H9 (cell line): ENCODE measurements at places on chromosomes 7 and 10.

DNA sequence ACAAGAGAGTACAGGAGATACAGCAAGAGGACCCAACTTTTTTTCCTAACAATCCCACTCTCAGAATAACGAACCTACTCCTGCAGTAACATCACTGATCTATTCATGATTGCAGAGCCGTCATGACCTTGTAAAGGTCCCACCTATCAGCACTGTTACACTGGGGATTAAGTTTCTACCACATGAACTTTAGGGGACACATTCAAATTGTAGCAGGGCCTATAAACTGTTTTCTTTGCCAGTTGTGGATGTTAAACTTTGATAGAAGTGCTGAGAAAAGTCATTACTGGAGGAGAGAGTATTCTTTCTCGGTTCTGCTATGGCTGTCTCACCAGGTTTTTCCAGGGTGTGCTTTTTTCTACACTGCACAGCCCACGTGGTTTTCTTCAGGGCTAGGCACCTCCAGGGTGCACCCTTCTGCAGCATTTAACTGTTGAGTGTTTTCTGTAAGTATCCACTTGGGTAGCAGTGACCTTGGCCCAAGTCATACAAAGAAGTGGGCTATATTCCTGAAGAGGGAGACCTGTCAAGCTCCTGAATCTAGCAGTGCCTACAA is 131.6 kb upstream of the AHR start:
- H3K4me1 ChIP-seq: no peaks in the 10 kb centered on the region
- no peaks in the 10 kb centered on the region for H3K27me3 ChIP-seq
- no peak overlapping the region for H3K4me3 ChIP-seq
- H3K36me3 ChIP-seq: no peaks in the 10 kb centered on the region

- no peak overlapping the region for H3K27ac ChIP-seq
- DNase-seq: no peak
- no peaks in the 10 kb centered on the region for H3K4me1 ChIP-seq
- H3K27me3 ChIP-seq: no peaks in the 10 kb centered on the region; the same call in 1 of the 2 replicates
Observed at GRCh38 chr7:112503361-112503972, 22.7 kb downstream of the LSMEM1 start.

DNA sequence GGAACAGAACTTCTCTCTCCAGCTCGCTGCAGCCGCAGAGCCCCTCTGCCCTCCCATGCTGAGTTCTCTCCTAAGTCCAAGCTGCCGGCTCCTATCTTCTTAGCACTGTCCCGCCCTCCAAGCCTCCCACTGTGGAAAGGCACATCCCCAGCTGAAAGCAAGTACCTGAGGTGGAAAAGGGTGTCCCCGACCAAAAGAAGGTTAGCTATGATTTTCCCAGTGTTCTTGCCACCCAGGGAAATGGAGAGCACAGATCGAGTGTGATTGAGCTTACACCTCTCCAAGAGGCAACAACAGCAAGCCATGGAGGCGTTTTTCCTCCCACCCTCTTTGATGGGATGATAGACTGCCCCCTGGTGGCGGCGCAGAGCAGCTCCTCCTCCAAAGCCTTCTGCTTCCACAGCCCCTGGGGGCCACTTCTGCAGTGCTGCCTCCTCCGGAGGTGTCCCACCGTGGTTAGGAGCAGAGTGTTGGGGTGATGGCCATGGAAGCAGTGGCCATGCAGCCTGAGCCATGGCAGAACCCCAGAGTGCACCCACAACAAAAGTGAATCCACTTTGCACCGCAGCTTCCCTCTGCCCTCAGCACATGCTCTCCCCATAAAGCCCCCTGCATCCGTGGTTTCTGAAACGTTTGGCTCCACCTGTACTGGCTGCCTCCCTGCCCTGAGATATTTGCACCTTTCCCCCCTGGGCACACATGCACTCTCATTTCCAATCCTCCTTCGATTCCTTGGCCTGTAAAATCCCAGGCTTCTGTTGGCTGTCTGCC is 143.1 kb upstream of the STK17A start:
- peak; percentile 84 for DNase-seq
- H3K4me3 ChIP-seq: no peak overlapping the region
- peaks cover 7% of the 10 kb centered on the region; the same call in 1 of the 2 replicates for H3K36me3 ChIP-seq
- no peaks in the 10 kb centered on the region for H3K4me1 ChIP-seq
- no peak overlapping the region for H3K27ac ChIP-seq

DNA sequence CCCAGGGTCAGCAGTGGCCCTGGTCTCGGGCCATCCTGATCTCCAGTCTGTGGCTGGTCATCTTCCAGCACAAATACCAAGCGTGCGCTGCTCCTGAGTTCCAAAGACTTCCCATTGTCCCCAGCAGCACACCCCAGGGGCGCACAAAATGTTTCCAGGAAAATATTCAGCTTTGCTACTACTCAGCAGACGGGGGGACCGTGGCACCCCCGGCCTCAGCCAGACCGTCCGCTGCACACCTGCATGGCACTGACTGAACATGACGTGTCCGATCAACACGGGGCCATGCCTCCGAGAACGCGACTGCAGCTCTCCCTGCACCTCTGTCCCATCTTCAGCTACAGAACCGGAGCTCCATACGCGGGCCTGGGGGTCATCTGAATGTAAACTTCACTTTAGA is 9.6 kb upstream of the INSIG1 start:
- H3K4me3 ChIP-seq: no peak overlapping the region
- no peak for DNase-seq
- H3K27ac ChIP-seq: no peak overlapping the region
- no peaks in the 10 kb centered on the region for H3K27me3 ChIP-seq
- no peaks in the 10 kb centered on the region for H3K4me1 ChIP-seq
- H3K36me3 ChIP-seq: no peaks in the 10 kb centered on the region; the same call in 2 of the 3 replicates

DNA sequence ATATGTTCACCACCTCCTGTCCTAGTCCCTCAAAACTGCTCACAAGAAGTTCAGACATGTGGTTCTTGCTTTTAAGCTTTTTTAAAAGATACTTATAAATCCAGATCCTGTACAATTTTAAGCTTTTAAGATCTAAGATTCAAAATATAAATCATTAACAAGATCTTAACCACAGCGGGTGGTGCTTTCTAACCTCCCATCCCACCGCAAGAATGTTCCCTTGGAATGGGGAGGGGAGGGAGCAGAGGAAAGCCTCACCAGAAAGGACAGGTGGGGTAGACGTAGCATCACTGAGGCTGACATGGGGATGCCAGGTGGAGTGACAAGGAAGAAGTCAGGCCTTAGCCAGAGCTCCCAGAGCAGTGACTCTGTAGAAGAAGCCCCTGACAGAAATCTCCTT is 133.5 kb downstream of the C1GALT1 start:
- no peaks in the 10 kb centered on the region for H3K4me1 ChIP-seq
- H3K36me3 ChIP-seq: no peaks in the 10 kb centered on the region
- no peak overlapping the region for H3K27ac ChIP-seq
- DNase-seq: no peak
- no peak overlapping the region for H3K4me3 ChIP-seq

DNA sequence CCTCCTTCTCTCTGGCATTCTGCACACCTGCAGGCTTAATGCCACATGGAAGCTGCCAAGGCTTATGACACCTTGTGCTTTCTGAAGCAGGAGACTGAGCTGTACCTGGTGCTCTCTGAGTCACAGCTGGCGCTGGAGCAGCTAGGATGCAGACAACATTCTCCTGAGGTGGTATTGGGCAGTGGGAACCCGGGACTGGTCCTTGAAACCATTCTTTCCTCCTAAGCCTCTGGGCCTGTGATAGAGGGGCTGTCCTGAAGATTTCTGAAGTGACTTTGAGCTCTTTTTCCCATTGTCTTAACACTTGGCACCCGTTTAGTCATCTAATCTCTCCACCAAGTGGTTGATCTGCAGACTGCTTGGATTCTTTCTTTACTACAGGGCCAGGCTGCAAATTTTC is 508.4 kb downstream of the TFEC start:
- peaks cover 40% of the 10 kb centered on the region for H3K36me3 ChIP-seq
- H3K27me3 ChIP-seq: peaks cover 3% of the 10 kb centered on the region
- H3K27ac ChIP-seq: no peak overlapping the region
- H3K4me3 ChIP-seq: no peak overlapping the region
- no peaks in the 10 kb centered on the region for H3K4me1 ChIP-seq

GRCh38 chr7:67438198-67438882 is 441.7 kb downstream of the TYW1 start:
- H3K27me3 ChIP-seq: no peaks in the 10 kb centered on the region
- H3K4me1 ChIP-seq: peaks cover 4% of the 10 kb centered on the region
- peaks cover 5% of the 10 kb centered on the region for H3K36me3 ChIP-seq
- DNase-seq: no peak

- H3K4me3 ChIP-seq: no peak overlapping the region
- no peaks in the 10 kb centered on the region for H3K36me3 ChIP-seq
- H3K27me3 ChIP-seq: no peaks in the 10 kb centered on the region
- H3K27ac ChIP-seq: no peak overlapping the region
- DNase-seq: no peak
Observed at GRCh38 chr10:17092986-17093803, 36.4 kb downstream of the CUBN start.

GRCh38 chr7:91064938-91065337 is 199.3 kb upstream of the FZD1 start:
- H3K36me3 ChIP-seq: peaks cover 24% of the 10 kb centered on the region
- H3K27ac ChIP-seq: no peak overlapping the region
- no peak for DNase-seq
- no peak overlapping the region for H3K4me3 ChIP-seq
- 0 out of 2 replicates have a peak, but pooled peaks cover 4% of the 10 kb centered on the region for H3K4me1 ChIP-seq

DNA sequence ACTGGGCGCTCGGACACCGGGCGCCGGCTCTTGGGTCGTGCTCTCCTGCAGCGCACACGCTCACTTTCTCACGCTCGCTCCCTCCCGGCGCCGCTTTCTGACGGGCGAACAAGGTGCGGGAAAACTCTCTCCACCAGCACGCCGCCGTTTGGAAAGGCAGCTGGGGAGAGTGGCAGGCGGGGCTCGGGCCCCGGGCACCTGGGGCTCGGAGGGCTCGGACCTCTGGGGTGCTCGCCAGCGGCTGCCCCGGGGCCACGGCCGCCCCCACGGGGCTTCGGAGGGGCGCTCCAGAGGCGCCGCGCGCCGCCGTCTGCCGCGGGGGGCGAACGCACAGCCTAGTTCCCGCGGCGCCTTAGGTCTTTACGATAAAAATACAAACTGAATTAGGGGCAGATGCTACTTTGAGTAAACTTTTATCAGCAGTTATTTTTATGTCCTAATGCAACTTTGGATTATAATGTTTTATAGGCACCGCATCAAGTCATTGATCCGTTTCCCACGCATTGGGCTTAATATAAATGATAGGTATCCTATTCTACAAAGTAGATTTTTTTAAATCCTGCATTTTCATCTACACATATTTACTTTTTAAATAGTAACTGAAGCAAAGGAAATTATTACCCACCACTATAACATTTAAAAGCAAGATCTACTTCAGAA is 535 bp upstream of the EPC1 start:
- H3K27ac ChIP-seq: no peak overlapping the region
- H3K4me3 ChIP-seq: peak overlapping the region; percentile 86
- H3K27me3 ChIP-seq: no peaks in the 10 kb centered on the region

DNA sequence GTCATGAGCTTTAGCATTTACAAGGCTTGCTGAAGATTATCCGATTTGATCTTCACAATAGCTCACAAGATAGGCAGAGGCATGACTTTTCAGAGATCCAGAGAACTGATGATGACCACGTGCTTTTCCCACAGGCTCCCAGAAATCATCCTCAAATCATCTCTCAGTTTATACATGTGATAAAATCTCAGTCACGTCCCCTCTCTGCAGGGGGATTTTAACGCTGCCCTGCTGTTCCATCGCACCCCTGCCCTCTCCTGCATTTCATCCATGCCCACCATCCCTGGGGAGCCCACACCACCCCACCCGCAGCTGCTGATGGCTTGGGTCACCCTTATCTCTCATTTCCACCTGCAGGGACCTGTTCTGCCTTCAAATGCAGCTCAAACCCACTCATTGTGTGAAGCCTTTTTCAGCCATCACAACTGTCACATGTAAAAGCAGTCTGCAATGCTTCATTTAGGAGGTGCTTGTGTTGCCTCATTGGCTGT is 141.8 kb downstream of the DIP2C start:
- no peak for DNase-seq
- no peaks in the 10 kb centered on the region for H3K27me3 ChIP-seq
- H3K4me3 ChIP-seq: no peak overlapping the region; the same call in 1 of the 2 replicates
- no peaks in the 10 kb centered on the region for H3K36me3 ChIP-seq
- peaks cover 3% of the 10 kb centered on the region; the same call in 1 of the 2 replicates for H3K4me1 ChIP-seq

DNA sequence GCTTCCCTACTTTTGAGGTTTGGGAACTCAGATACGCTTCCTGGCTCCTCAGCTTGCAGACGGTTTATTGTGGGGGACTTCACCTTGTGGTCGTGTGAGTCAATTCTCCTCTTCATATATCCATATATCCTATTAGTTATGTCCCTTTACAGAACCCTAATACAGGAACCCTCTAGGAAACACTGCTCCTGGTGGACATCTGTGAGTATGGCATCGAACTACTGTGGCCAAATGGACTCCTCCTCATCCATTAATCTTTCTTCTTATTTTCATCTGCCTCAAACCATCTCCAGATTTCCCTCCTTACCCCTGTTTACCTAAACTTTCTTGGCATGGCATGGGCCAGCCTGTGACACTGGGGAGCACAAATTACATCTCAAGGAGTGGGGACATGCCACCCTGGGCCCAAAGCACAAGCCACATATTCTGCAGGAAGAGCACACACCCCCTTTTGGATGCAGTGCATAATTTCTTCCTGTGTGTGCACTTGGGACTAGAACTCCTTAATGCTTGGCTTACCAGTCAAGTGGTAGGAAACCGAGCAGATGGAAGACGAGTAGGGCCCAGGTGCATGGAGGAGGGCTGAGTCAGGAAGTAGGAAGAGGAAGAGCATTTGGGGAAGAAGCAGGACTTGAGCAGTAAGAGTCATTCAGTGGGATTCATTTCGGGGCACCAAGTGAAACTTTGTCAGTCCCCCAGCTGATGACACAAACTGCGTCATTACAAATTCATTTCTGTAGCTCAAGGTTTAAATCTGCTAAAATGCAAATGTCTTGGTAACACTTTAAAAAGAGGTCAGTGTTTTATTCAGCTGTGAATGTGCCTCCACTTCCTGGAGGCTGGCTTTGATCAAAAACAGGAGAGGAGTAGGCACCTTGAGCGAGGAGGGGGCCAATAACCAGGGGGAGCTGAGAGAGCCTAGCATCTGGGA is 80.8 kb upstream of the PLXNA4 start:
- peaks cover 2% of the 10 kb centered on the region; the same call in 1 of the 2 replicates for H3K4me1 ChIP-seq
- no peaks in the 10 kb centered on the region for H3K36me3 ChIP-seq
- H3K4me3 ChIP-seq: no peak overlapping the region
- H3K27ac ChIP-seq: no peak overlapping the region
- no peaks in the 10 kb centered on the region for H3K27me3 ChIP-seq

GRCh38 chr7:1713502-1714484 is 43.7 kb downstream of the ELFN1 start:
- H3K36me3 ChIP-seq: peaks cover 10% of the 10 kb centered on the region
- no peak overlapping the region; the same call in 2 of the 3 replicates for H3K4me3 ChIP-seq
- peaks cover 8% of the 10 kb centered on the region; the same call in 1 of the 2 replicates for H3K4me1 ChIP-seq
- H3K27ac ChIP-seq: no peak overlapping the region
- no peaks in the 10 kb centered on the region for H3K27me3 ChIP-seq
- DNase-seq: peak; percentile 75
